ENCODE measurements at places on chromosomes 13 and 19.

DNA sequence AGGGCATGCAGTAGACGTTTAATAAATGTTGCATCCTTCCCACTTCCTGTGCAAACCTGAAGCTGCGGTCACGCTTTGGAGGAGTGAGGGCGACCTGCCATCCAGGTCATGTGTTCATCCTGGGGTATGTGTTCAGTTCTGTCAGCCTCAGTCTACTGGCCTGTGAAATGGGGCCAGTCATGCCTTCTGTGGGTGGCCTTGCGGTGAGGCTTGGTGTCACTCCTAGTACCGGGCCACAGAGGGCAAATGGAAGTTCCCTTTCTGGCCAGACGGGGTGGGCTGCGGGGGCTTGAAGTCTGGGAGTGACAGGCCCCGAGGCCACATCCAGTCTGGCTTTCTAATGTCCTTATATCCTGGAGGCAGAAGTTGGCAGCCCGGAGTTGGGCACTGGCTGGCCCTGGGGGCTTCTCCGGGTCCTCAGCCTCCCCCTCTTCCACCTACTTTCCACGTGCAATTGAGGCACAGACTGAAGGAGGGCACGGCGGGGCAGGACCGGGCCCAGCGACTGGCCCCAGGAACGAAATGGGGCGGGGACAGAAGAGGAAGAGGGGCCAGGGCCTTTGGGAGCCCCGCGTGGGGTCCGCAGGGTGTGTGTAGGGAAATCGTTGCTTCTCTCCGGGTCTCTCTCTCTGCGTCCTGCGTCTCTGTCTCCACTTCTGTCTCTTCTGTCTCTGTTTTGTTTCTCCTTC is 11.1 kb downstream of the PDE4A start:
- DNase-seq = peak; percentile 64

DNA sequence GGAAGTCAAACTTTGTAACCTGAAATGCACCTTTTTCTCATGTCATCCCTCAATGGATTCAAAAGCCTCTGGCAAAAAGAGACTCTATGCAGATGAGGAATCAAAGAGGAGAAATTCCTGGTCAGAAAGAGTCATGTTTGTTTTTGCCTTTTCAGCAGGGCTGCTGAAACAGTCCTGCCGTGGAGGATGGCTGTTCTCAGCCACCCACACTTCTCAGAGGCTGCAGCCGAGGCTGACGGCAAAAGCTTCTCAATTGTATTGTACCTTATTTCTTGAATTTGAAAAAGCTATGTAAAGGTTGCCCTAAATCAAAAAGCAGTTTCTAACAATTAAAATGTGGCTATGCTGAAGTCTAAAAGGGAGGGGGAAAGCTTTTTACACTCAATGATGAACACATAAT is 385.3 kb downstream of the KCTD12 start:
- DNase-seq = no peak

GRCh38 chr13:60080850-60081249 is 82.9 kb downstream of the DIAPH3 start:
- DNase-seq = no peak

DNA sequence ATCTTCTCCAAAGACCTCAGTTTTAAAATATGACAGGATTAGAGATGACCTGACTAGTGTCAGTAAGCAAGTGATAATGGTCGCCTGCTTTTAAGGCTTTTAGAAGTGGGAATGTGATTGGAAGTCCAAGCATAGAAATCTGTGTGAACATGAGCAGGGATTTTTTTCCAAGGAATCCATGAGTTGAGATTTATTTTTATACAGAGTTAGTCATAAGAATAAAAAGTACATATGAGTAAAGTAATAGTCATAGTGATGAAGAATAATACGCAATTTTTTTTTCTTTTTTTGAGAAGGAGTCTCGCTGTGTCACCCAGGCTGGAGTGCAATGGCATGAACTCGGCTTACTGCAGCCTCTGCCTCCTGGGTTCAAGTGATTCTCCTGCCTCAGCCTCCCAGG is 1.6 kb downstream of the ZNF546 start:
- DNase-seq = no peak

GRCh38 chr19:40831502-40832430 is 18.5 kb downstream of the CYP2A6 start:
- peak; percentile 30 for DNase-seq

DNA sequence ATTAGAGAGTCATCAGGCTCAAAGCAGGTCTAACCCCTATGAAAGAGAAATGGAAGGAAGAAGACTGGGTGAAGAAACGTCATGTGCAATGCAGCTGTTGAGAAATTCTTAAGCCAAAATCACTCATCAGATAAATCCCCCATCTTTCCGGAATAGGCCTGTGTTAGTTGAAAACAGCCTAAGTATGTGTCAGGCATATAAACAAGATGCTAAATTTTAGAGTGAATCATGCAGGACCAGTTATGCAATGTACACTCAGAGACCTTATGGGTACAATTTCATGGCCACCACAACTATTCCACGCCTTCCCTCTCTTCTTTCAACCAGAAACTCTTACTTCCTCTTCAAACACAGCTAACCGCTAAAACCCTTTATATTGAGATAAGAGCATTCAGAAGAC is 717.7 kb upstream of the ATXN8OS start:
- peak; percentile 5 for DNase-seq
